ENCODE measurements at places on chromosomes 5 and 9. TPM values are rescaled to one million over a fixed set of nuclear protein-coding genes. Genes with fewer than 3 reads are reported as not detected.

- no peak for DNase-seq
Measured at GRCh38 chr5:167871091-167871490, 420.4 kb upstream of the WWC1 start.

- no peak for DNase-seq
Measured at GRCh38 chr5:144421411-144421810, 250.7 kb downstream of the KCTD16 start.

GRCh38 chr9:129138476-129139232 is 27.4 kb downstream of the PTPA start:
- no peak for DNase-seq

Gene CDH9
- total RNA-seq: not detected

Gene LOX
- not detected for total RNA-seq
